ENCODE measurements at places on chromosomes 1 and 21.
A peak's percentile ranks its signal among the peaks of the same experiment; 100 is the strongest.

- no peak for DNase-seq
Measured at GRCh38 chr1:176794897-176795508, 332.0 kb downstream of the PAPPA2 start.

GRCh38 chr1:7576946-7577657 lies 194.0 kb upstream of the VAMP3 start:
- DNase-seq = no peak

GRCh38 chr1:157156058-157156541 lies 17.9 kb upstream of the ETV3 start:
- peak; percentile 37 for DNase-seq

- no peak for DNase-seq
Measured at GRCh38 chr1:211616231-211616964, 37.4 kb upstream of the SLC30A1 start.

DNA sequence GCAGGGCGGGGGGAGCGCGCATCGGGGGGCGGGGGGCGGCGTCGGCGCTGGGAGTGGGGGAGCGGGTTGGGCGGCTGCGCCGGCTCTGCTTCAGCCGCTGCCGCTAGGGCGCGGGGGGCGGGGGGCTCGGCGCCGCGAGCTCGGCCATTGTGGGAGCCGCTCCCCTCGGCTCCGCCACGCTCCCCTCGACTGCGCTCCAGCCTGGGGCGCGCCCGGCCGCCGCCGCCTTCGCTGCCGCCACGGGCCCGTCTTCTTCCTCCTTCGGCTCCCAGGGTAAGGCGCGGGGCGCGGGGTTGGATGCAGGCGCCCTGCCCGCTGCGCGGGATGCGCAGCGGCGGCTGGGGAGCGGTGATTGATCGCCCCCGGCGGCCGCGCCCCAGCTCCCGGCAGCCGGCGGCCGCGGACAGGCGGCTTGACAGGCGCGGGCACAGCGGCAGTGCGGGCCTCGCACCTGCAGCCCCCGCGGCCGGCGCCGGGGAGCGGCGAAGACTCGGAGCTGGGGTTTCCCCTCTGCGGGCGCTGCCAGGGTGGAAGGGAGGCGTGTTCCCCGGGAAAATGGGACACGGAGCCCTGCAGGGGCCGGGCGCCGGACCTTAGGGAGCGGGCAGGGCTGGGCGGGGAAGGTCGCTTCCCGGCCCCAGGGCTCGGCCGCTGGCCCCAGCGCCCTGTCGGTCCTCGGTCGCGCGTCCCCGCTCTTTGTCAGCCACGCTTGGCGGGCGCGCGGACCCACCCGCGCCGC lies 55.3 kb downstream of the NDUFS5 start:
- DNase-seq = no peak

DNA sequence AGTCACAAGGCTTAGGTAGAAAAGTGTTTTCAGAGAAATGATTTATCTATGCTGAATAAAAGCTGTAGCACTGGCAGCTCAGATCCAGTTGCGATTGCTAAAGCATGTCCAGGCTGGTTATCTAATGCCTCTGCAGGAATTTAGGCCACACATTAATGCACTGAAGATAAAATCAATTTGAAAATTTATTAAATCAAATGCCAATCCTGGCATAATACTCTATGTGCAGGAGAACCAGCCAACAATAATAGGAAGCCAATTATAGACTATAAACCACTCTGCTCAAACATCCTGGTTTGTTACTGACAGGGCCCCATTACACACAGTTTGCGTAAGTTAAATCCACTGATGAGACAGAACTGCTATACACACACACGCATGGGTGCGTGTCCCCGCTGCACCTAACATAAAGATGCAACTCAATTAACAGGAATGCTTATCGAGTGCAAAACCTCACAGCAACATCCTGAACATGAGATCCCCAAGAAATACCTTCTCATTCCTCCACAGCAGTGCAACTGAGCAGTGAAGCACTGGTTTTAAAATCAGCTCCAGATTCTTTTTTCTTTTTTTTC lies 40.6 kb downstream of the PTP4A2 start:
- no peak for DNase-seq

- DNase-seq = no peak
Measured at GRCh38 chr1:7013833-7014639, 228.8 kb downstream of the CAMTA1 start.

DNA sequence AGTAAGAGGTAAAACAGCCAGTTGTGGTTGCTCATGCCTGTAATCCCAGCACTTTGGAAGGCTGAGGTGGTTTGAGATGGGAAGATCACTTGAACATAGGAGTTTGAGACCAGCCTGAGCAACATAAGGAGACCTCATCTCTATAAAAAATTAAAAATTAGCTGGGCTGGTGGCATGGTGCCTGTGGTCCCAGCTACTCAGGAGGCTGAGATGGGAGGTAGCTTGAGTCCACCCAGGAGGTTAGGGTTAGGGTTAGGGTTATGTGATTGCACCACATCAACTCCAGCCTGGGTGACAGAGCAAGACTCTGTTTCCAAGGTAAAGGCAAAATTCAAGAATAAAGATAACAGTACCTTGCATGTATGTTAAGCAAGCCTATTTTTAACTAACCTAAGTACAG lies 3.5 kb downstream of the SAMSN1 start:
- DNase-seq = no peak

Data from putamen (tissue), 1 donor.